ENCODE measurements at places on chromosomes 6 and 20. TPM values are rescaled to one million over a fixed set of nuclear protein-coding genes. Genes with fewer than 3 reads are reported as not detected.

NAPB gene
- 8.1 TPM for total RNA-seq

TNFRSF6B gene
- total RNA-seq: 39.9 TPM

ABCC10 gene
- total RNA-seq: 18.2 TPM

RIN2 gene
- total RNA-seq: 48.3 TPM

CALHM4 gene
- not detected for total RNA-seq

BNIP5 gene
- not detected for total RNA-seq

GPLD1 gene
- total RNA-seq: 0.97 TPM

DNA sequence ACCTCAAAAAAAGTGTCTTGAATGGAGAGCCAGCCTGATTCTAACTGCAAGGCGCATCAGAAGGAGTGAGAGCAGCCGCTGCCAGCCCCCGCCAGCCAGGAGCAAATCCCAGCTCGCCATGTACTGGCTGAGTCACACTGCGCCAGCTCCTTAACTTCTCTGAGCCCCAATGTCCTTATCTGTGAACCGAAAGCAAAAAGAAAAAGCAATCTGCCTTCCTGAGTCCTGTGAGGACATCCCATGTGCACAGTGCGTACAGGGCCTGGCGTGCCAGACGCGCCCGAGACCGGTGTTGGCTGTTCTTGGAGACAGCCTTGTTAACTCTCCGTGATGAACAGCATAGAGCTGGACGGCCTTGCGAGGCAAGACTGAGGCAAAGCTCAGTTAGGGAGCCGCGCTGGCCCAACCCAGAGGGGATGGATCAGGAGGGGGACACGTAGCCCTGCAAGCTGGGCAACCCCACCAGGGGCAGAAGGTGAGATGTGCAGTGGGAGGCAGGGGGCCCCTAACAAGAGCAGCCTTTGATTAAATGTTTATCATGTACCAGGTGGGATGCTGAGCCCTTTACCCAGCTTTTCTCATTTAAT lies 122.7 kb downstream of the AGPAT4 start:
- H3K36me3 ChIP-seq: no peaks in the 10 kb centered on the region
- H3K4me1 ChIP-seq: no peaks in the 10 kb centered on the region
- no peak overlapping the region for H3K27ac ChIP-seq
- H3K4me3 ChIP-seq: no peak overlapping the region
- no peak for DNase-seq

DNA sequence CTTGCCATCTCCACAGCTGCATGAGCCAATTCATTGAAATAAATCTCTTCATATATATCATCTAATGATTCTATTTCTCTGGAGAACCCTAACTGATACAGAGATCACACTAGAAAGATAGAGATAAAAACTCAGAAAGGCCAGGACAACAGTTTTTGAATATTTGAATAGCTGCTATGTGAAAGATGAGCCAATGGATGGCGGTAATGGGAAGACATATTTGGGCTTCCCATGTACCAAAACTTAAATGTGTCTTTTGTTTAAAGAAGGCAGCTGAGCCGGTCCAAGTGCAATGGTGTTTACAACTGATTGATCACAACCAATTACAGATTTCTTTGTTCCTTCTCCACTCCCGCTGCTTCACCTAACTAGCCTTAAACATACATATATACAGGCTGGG lies 35.1 kb downstream of the SGK1 start:
- no peaks in the 10 kb centered on the region for H3K36me3 ChIP-seq
- H3K4me1 ChIP-seq: peaks cover 3% of the 10 kb centered on the region
- H3K4me3 ChIP-seq: no peak overlapping the region

DNA sequence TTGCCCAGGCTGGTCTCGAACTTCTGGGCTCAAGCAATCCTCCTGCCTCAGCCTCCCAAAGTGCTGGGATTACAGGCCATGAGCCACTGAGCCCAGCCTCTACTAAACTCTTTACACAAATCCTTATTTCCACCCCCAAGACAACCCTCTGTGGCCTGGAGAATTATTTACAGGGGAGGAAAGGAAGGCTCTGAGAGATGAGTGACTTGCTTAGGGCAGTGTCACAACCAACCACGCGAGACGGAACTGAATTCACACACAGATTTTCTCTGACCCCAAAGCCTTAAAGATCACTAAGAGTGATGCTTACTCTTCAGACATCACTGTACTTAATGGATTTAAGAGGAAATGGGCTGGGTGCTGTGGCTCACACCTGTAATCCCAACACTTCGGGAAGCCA lies 86.2 kb downstream of the RIPOR3 start:
- no peaks in the 10 kb centered on the region for H3K27me3 ChIP-seq
- H3K4me3 ChIP-seq: no peak overlapping the region
- H3K36me3 ChIP-seq: no peaks in the 10 kb centered on the region
- H3K4me1 ChIP-seq: no peaks in the 10 kb centered on the region

DNA sequence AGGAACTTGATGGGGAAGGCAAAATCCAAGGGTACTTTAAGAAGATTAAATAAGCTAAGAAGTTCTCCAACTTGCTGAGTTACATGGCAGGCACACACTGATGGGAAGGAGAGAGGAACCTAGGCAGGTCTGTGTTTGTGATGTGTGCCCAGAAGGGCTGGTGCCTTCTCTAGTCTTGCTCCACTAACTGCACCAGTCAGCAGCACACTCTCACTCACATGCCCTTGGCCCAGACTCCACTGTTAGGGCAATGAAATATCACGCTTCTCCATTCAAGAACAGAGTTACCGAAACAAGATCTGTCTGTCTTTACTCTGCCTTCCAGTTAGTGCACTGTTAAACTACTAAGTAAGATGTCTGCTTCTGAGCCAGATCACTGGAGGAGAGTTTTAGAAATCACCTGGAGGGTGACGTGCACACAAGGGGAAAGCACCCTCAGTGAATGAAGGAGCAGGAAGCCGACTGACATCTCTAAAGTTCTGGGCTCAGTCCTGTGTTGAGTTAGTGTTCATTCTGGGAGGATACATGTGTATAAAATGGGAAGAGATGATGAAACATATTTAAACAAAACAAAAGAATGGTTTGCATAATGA lies 251.1 kb downstream of the FOXC1 start:
- no peaks in the 10 kb centered on the region for H3K4me1 ChIP-seq
- H3K27me3 ChIP-seq: no peaks in the 10 kb centered on the region
- no peaks in the 10 kb centered on the region for H3K36me3 ChIP-seq
- DNase-seq: no peak
- no peak overlapping the region for H3K27ac ChIP-seq

GRCh38 chr6:44649365-44650025 lies 262.0 kb downstream of the CDC5L start:
- H3K36me3 ChIP-seq: no peaks in the 10 kb centered on the region
- peak overlapping the region; percentile 28 for H3K4me3 ChIP-seq
- peak; percentile 76 for DNase-seq

DNA sequence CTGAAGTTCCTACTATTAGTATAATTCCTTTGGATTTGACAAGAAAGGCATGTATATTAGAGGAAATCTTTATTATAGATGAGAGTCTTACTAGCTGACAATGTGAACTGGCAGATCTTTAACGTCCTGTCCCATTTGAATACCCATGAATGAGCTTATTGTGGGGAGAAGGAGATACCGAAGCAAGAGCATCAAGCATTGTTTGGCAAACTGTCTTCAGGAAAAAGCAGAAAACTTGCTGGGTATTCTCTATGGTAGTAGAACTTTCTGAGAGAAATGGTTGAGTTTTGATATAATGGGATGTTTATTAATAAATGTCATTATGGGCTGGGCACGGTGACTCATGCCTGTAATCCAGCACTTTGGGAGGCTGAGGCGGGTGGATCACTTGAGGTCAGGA lies 18.3 kb downstream of the RSPO3 start:
- H3K36me3 ChIP-seq: no peaks in the 10 kb centered on the region
- no peaks in the 10 kb centered on the region for H3K27me3 ChIP-seq
- H3K4me1 ChIP-seq: 0 out of 2 replicates have a peak, but pooled peaks cover 6% of the 10 kb centered on the region
- DNase-seq: no peak
- H3K27ac ChIP-seq: no peak overlapping the region
- no peak overlapping the region for H3K4me3 ChIP-seq

DNA sequence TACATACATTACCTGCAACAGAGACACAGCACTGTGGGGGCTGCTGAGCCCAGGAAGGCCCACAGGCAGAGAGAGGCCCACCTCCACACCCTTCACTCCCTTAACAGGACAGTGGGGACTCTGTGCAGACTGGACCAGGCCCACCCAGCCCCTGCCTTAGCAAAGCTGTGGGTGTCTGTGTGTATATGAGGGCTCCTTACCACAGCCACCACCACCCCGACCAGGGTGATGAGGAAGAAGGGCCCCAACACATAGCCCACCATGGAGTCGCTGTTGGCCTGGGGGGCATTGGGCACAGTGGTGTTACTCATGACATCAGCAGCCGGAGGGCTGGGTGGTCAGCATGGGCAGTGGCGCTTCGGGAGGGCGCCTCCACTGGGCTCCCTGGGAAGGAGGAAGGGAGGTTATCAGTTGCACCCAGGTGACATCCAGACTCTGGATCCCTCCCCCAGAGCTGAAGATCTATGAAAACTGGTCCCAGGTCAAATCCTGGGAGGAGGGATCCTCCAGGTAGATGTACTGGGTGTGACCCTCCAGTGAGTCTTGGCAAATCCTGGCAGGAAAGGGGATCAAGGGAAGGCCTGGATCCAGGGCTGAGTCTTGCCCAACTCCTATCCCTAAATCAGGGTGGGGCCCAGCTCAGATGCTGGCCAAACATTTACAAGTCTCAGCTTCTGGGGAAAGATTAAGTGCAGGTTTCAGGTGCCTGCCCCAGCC lies 1.2 kb downstream of the SMIM29 start:
- H3K27ac ChIP-seq: peak overlapping the region; percentile 65
- peaks cover 28% of the 10 kb centered on the region for H3K4me1 ChIP-seq
- no peaks in the 10 kb centered on the region for H3K36me3 ChIP-seq

- no peaks in the 10 kb centered on the region for H3K27me3 ChIP-seq
- H3K36me3 ChIP-seq: no peaks in the 10 kb centered on the region
- no peak for DNase-seq
- H3K4me3 ChIP-seq: no peak overlapping the region
- peaks cover 37% of the 10 kb centered on the region for H3K4me1 ChIP-seq
These were observed 29.1 kb upstream of the STX16 start for GRCh38 chr20:58621906-58622548.

- no peaks in the 10 kb centered on the region for H3K27me3 ChIP-seq
- no peak overlapping the region for H3K4me3 ChIP-seq
- no peak overlapping the region for H3K27ac ChIP-seq
- no peaks in the 10 kb centered on the region for H3K36me3 ChIP-seq
These were observed 70.8 kb downstream of the NDUFAF5 start for GRCh38 chr20:13855613-13856012.

GRCh38 chr6:44942201-44942600 lies 385.9 kb upstream of the RUNX2 start:
- H3K36me3 ChIP-seq: no peaks in the 10 kb centered on the region
- no peak for DNase-seq
- H3K27me3 ChIP-seq: no peaks in the 10 kb centered on the region
- H3K4me3 ChIP-seq: no peak overlapping the region
- no peaks in the 10 kb centered on the region for H3K4me1 ChIP-seq
- H3K27ac ChIP-seq: no peak overlapping the region

DNA sequence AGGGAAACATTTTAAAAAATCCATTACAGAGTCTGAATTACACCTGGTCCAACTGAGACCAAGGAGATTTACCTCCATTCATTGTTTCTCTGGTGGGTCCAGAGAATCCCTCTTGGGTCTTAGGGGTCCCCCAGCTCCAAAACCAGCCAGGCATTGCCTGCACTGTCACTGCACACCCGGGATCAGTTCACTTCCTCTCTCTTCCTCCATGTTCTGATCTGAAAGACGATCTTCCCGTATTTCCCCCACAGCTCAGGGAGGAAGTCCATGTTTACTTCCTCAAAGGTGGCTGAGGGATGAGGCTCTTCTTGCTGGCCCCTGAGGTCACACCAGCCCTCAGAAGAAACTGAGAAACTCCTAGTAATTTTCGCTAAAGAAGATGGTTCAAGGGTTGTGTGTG lies 159.7 kb downstream of the BMP7 start:
- peaks cover 63% of the 10 kb centered on the region for H3K27me3 ChIP-seq
- no peak overlapping the region for H3K27ac ChIP-seq
- H3K36me3 ChIP-seq: no peaks in the 10 kb centered on the region
- H3K4me3 ChIP-seq: no peak overlapping the region
- no peak for DNase-seq
- no peaks in the 10 kb centered on the region for H3K4me1 ChIP-seq

GRCh38 chr6:97864826-97865225 lies 581.8 kb upstream of the MMS22L start:
- H3K36me3 ChIP-seq: no peaks in the 10 kb centered on the region
- DNase-seq: no peak
- H3K27me3 ChIP-seq: no peaks in the 10 kb centered on the region

GRCh38 chr20:23200914-23201313 lies 114.8 kb upstream of the CD93 start:
- DNase-seq: peak; percentile 30
- no peak overlapping the region for H3K27ac ChIP-seq
- no peaks in the 10 kb centered on the region for H3K27me3 ChIP-seq
- H3K4me3 ChIP-seq: no peak overlapping the region
- no peaks in the 10 kb centered on the region for H3K36me3 ChIP-seq

DNA sequence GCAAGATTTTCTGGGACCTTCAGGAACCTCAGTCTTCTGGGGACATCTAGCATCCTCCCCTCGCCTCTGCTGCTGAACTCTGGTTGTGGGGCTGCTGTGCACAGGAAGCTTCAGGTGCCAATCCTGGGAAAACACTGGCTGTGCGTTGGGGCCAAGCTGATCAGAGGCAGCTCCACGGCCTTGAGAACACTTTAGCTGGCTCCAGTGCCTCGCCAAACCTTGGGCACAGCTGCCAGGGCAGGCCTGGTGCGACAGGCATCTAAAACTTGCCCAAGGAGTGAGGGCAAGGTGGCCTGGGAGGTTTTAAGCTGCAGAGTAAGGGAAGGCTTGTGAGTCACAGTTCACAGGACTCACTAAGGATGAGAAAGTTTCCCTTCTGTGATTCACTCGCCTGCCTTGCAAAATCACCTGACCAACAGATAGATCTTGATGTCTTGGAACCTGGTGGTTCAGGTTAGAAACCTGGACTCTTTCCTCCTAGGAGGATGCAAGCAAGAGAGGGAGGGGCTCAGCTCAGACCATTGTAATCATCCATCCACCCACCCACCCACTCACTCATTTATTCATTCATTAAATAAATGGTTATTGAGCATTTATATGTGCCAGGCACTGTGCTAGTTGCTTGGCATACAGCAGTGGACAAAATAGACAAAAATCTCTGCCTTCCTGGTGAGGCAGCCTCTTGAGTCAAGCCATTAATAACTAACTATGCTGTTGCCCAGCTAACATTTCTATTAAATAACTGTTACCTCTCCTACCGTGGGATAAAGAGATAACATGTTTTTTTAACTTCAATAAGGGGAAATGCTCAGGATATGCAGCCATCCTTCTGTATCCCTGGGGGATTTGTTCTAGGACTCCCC lies 2.5 kb upstream of the SPATS1 start:
- no peak overlapping the region for H3K27ac ChIP-seq
- no peak overlapping the region for H3K4me3 ChIP-seq
- no peaks in the 10 kb centered on the region for H3K4me1 ChIP-seq
- no peaks in the 10 kb centered on the region for H3K36me3 ChIP-seq
- peaks cover 44% of the 10 kb centered on the region for H3K27me3 ChIP-seq
- DNase-seq: peak; percentile 79
